ENCODE measurements at places on chromosomes 1 and 21. TPM values are rescaled to one million over a fixed set of nuclear protein-coding genes. Genes with fewer than 3 reads are reported as not detected.

DNA sequence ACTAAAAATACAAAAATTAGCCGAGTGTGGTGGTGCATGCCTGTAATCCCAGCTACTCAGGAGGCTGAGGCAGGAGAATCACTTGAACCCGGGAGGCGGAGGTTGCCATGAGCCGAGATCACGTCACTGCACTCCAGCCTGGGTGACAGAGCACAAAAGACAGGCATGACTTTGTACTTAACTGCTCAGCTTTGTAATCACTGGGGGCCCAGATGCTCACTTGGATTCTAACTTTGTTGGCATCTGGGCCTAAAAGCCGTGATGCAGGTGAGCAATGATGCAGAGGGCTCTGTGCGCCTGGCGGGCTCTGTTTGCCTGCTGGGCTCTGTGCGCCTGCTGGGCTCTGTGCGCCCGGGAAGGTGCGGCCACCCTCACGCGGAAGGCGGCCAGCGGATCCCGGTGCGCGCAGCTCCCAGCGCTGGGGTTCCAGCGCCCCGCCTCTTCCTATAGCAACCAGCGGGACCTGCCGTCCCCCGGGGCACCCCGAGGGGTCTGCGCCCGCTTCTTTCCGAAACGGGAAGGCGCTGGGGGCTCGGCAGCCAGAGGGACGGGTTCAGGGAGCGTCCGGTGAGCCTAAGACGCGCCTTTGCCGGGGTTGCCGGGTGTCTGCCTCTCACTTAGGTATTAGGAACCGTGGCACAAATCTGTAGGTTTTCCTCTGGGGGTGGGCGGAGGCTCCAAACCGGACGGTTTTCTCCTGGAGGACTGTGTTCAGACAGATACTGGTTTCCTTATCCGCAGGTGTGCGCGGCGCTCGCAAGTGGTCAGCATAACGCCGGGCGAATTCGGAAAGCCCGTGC is 31.7 kb downstream of the PRMT2 start:
- DNase-seq: no peak

- no peak for DNase-seq
These were observed 194.7 kb downstream of the AK5 start for GRCh38 chr1:77476475-77476874.

Gene RHOU
- total RNA-seq: 1.2 TPM

Gene TNFRSF8
- total RNA-seq: not detected

- no peak for DNase-seq
These were observed 68.3 kb upstream of the NR5A2 start for GRCh38 chr1:199959033-199959774.

All from glomerular endothelial cell (primary cell).